Right hindlimb (tissue), 1 donor: ENCODE measurements at places on chromosomes 4 and X.
A peak's percentile ranks its signal among the peaks of the same experiment; 100 is the strongest.

- DNase-seq, result no peak
Measured at GRCh38 chrX:54564936-54565335, 34.9 kb downstream of the GNL3L start.

GRCh38 chrX:68490644-68491043 lies 8.2 kb upstream of the YIPF6 start:
- no peak for DNase-seq

DNA sequence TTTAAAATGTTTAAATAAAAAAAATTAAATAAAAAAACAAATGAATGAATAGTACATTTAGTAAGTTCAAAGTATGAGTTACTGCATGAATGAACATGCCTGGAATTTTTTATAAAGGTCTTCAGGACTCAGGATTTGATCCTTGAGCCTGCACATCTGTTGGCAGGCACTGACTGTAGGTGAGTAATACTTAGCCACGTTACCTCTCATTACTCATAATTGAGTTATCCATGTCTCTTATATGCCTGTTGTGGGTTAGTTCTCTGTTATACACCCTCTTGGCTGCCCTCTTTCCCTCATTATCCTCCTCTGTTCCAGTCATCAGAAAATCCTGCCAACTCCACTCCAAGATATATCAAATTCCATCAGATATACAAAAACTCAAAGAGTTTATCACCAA lies 276.0 kb downstream of the FBXW7 start:
- DNase-seq, result no peak

- DNase-seq, result no peak
Measured at GRCh38 chr4:34720571-34720970, 1523.7 kb downstream of the ARAP2 start.

GRCh38 chrX:103688946-103689345 lies 2.4 kb upstream of the MORF4L2 start:
- DNase-seq, result no peak

- no peak for DNase-seq
Measured at GRCh38 chr4:12409507-12410190, 981.0 kb upstream of the HS3ST1 start.

- DNase-seq, result no peak
Measured at GRCh38 chr4:186304866-186305505, 39.0 kb downstream of the F11 start.

- no peak for DNase-seq
Measured at GRCh38 chr4:155602351-155603140, 64.1 kb upstream of the GUCY1A1 start.

DNA sequence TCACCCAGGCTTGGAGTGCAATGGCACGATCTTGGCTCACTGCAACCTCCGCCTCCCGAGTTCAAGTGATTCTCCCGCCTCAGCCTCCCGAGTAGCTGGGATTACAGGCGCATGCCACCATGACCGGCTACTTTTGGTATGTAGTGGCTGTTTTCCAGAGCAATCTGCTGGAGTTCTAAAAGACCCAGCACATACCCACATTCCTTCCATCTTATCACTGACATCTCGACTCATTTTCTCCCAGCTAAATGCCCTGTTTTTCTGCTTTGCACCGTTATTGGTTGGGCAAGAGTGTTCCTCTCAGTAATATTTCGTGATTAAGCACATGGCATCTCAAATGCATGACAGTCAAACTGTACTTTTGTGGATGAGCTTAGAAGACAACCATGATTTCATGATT lies 53.7 kb downstream of the PRKX start:
- no peak for DNase-seq

DNA sequence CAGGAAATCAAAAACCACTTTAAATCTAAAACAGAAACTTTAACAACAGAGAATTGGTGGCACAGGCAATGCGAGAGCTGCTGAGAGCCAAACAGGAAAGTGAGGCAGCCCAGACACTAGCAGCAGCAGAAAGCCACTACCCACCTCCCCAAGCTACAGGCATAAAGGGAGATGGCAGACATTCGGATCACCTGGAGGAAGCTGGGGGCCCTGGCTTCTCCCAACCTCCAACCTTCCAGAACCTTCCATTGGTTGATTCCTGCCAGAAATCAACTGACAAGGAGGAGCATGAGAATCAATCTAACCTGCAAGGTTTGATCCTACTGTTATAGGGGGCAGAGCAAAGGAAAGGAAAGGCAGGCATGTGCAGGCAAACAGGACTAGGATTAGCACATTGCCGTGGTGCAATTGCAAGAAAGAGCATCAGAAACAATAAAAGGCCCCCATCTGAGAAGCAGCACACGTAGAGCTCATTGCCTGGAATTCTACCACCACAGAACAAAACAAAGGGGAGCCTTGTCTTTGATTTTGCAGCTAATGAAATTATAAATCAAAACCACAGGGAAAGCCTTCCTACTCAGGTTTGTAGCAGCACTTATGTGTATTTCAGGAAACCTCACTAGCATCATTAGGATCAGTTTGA lies 427.3 kb upstream of the RASGEF1B start:
- no peak for DNase-seq

- DNase-seq, result no peak
Measured at GRCh38 chr4:85828027-85828890, 353.3 kb downstream of the ARHGAP24 start.

GRCh38 chr4:23945451-23946017 lies 55.7 kb upstream of the PPARGC1A start:
- no peak for DNase-seq

- peak; percentile 16 for DNase-seq
Measured at GRCh38 chr4:39446483-39446841, 12.3 kb downstream of the RPL9 start.

- no peak for DNase-seq
Measured at GRCh38 chr4:165814256-165815020, 58.6 kb upstream of the TLL1 start.

GRCh38 chrX:142977128-142977914 lies 48.4 kb upstream of the SPANXN4 start:
- DNase-seq, result no peak

- DNase-seq, result no peak
Measured at GRCh38 chr4:107299646-107300045, 263.5 kb upstream of the DKK2 start.

DNA sequence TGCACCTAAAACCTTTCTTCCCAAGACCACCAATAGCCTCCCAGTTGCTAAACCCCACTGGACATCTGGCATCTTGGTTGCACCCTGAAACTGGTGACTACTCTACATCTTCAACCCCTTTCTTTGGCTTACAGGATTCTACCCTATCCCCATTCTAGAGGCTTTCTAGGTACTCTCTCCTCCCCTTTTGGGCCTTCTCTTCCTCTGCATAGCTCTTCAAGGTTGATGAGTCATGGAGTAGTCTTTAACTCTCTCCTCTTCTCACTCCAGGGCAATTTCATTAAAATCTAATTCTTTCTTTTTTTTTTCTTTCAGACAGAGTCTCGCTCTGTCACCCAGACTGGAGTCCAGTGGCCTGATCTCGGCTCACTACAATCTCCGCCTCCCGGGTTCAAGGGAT lies 16.8 kb downstream of the APOO start:
- no peak for DNase-seq

DNA sequence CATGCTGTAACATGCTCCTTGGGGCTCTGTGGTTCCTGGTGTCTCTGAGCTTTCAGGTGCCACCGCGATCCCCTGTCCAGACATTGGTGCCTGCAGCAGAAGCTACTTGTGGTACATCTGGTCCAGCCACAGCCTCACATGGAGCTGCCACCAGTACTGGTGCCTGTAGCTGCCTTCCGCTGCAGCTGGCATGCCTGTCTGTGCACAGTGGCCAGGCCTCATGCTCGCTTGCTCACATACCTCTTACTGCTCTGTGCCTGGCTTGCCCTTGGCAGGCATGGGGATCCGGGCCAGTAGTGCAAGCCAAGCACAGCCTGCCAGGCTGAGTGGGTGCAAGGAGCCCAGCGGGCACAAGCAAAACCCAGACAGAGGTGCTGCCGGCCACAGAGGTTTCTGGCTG lies 618.6 kb downstream of the DMD start:
- DNase-seq, result no peak

DNA sequence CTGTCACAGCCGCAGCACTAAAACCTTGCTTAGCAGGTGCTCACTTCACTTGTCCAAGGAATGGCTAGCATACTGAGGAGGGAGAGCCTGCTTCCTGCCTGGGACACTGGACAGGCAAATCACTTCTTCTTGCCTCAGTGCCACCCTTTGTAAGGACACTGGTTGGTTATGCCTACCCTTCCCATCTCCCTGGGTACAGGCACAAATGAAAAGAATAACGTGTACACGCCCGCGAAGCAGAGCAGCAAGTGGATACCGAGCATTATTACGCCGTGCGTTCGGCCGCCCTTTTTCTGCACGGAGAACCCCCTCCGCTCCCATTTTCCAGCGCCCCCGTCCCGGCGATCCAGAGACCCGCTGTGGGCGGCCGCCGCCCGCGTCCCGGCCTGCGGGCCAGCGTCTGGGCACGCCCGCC lies 338 bp upstream of the KLHL2 start:
- no peak for DNase-seq

DNA sequence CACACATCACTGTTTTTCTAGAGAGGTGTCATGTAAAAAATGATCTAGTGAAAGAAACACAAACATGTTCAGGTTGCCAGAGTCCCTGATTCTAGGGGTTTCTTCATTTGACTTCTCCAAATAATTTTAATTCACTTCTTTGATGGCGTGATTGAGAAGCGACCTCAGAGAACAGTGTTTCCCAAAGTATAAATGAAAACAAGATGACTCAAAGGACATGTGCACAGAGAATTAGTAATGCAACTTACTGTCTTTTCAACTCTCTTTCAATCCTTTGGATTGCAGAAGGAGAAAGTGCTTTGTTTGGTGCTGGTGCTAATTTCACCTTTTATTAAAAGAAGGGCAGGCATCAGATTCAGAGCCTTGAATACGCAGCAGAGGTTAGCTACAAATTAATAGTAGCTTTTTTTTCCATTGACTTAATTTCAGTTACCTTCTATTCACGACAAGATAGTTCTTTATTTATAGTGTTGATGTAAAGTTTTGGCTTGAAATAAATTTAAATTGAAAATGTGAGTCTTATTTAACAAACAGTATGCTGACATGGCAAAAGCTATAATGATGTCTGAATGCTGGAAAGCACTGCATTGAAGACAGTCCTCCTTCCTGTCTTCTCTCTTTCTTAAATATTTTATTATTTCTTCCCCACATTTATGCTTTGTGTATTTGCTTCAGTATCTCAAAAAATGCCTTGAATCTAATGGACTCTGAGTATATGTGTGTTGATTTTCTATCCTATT lies 85.1 kb downstream of the SLC10A7 start:
- no peak for DNase-seq

GRCh38 chrX:10893976-10894375 lies 217.2 kb upstream of the HCCS start:
- no peak for DNase-seq

DNA sequence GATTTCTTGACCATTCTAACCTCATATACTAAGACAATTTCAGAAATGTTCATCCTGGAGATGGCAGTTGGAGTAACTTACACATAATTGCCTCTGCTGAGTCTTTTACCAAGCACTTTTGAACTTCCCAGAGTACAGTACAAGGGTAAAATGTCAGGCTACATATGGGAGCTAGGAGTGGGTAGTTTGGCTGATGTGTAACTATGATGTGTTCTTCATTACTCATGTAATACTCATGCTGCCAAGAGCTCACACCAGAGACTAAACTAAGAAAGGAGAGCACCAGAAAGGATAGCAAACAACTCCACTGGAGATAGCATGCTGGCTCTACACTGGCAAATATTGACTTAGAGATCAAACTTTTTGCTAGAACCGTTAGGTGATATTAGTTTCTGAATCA lies 194.0 kb downstream of the PDGFRA start:
- no peak for DNase-seq

GRCh38 chr4:145001635-145002034 lies 96.4 kb downstream of the ANAPC10 start:
- no peak for DNase-seq

- DNase-seq, result no peak
Measured at GRCh38 chrX:118480172-118480571, 15.4 kb upstream of the DOCK11 start.

- DNase-seq, result no peak
Measured at GRCh38 chrX:23902419-23902818, 5.3 kb downstream of the APOO start.

DNA sequence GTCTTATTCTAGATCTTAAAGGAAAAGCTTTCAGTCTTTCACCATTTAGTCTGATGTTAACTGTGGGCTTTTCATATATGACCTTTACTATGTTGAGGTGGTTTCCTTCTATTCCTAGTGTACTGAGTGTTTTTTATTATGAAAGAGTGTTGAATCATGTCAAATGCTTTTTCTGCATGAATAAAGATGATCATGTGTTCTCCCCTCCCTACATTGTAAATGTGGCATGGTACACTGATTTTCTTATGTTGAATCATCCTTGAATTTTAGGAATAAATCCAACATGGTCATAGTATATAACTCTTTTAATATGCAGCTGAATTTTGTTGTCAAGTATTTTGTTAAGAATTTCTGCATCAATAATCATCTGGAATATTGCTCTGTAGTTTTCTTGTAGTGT lies 4.3 kb downstream of the CLGN start:
- DNase-seq, result no peak

DNA sequence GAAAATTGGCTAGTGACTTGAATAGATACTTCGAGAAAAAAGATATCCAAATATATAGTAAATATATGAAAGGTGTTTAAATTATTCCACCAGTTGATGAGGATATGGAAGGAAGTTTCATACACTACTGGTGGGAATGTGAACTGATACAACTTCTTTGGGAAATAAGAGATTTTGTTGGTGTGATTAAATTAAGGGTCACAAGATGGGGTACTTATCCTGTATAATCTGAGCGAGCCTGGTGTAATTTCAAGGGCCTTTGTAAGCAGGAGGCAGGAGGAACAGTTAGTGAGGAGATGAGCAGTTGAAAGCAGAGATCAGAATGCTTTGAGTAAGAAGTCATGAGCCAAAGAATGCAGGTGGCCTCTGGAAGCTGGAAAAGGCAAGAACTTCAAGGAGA lies 192.2 kb downstream of the KCTD8 start:
- DNase-seq, result no peak

DNA sequence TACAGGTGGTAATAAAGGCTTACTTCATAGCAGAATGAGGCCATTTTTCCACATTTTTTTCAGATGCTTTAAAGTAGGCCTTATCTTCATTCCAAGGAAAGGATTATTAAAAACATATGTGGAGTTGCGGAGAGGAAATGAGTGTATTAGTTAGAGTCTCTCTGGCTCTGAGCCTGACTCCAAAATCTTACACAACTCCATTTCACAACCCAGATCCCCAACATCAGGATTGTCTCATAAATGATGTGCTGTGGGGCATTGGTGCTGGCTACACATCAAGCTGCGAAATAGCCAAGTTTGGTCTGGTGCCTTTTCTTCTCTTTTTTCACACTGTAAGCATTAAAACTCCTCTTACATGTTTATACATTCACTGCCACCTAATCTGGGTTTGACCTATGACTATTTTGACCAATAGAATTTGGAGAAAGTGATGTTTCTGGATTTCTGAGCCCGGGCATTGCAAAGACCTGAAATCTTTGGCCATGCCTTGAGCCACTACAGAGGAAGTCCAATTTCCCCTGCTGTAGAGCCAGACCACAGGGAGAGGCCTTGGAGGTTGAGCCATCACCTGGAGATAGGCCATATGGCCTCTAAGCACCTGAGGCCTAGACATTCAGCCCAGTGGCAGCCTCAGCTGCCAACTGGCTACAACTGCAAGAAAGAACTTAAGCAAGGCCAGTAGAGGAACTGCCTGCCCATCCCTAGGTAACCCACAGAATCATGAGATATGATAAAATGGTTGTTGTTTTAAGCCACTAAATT lies 16.7 kb upstream of the SOD3 start:
- DNase-seq, result peak; percentile 65

GRCh38 chrX:29555465-29556091 lies 659.8 kb upstream of the MAGEB2 start:
- DNase-seq, result no peak
